Osteoblast (primary cell): ENCODE measurements at places on chromosomes 7 and 10. TPM values are rescaled to one million over a fixed set of nuclear protein-coding genes. Genes with fewer than 3 reads are reported as not detected.

The TAS2R4 gene
- 1.4 and 2.9 TPM in 2 replicates for total RNA-seq

The SPDYE6 gene
- not detected in 2 replicates for total RNA-seq

The OAT gene
- total RNA-seq: 202 and 227 TPM in 2 replicates

The FAM25G gene
- not detected in 2 replicates for total RNA-seq

The PDCD11 gene
- 18.8 and 19.2 TPM in 2 replicates for total RNA-seq

The TMEM26 gene
- 6.5 and 10.3 TPM in 2 replicates for total RNA-seq

DNA sequence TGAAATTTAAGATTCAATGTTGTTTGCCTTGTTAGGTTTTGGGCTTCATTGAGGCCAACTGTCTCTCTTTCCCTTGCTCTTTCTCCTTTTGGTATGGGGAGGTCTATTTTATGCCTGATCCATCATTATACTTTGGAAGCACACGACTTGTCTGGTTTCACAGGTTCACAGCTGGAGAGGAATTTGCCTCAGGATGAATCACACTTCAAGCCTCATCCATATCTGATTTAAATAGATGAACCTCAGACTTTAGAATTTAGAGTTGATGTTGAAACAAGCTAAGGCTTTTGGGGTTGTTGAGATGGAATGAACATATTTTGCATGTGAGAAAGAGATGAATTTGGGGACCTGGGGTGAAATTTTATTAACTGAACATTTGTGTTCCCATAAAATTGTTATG lies 150.5 kb upstream of the IGFBP3 start:
- no peak overlapping the region for H3K4me3 ChIP-seq
- peak overlapping the region; percentile 95 for H3K27ac ChIP-seq
- no peaks in the 10 kb centered on the region for H3K36me3 ChIP-seq
- peaks cover 22% of the 10 kb centered on the region for H3K4me1 ChIP-seq

- peak overlapping the region; percentile 76 for H3K27ac ChIP-seq
- no peaks in the 10 kb centered on the region for H3K27me3 ChIP-seq
- DNase-seq: peak; percentile 99
- H3K36me3 ChIP-seq: peaks cover 15% of the 10 kb centered on the region
- H3K4me1 ChIP-seq: peaks cover 12% of the 10 kb centered on the region
- H3K4me3 ChIP-seq: peak overlapping the region; percentile 37
These were observed 69.9 kb upstream of the GTF2I start for GRCh38 chr7:74587435-74588126.

GRCh38 chr7:42650171-42650570 lies 261.7 kb downstream of the C7orf25 start:
- H3K4me3 ChIP-seq: no peak overlapping the region
- peaks cover 3% of the 10 kb centered on the region for H3K27me3 ChIP-seq
- no peaks in the 10 kb centered on the region for H3K36me3 ChIP-seq
- no peaks in the 10 kb centered on the region for H3K4me1 ChIP-seq
- no peak for DNase-seq
- no peak overlapping the region for H3K27ac ChIP-seq

DNA sequence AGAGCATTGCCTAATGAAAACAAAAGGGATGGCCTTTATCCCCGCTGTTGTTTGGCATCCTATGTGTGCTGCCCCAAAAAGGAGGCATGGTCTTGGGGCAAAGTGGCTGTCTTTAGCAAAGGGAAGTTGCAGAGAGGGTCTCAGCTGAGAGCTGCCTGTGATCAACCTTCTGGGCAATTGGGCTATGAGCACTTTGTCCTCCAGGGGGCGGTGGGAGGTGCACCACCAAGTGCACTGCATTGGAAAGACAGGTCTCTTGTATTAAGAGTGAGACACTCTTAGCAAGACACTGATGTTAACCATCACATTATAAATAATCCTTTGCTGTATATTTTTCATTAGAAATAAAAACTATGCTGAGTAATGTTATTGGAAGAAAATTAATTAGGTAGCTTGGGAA lies 314.8 kb downstream of the POM121L12 start:
- no peak overlapping the region for H3K4me3 ChIP-seq
- no peak overlapping the region for H3K27ac ChIP-seq
- no peaks in the 10 kb centered on the region for H3K27me3 ChIP-seq

DNA sequence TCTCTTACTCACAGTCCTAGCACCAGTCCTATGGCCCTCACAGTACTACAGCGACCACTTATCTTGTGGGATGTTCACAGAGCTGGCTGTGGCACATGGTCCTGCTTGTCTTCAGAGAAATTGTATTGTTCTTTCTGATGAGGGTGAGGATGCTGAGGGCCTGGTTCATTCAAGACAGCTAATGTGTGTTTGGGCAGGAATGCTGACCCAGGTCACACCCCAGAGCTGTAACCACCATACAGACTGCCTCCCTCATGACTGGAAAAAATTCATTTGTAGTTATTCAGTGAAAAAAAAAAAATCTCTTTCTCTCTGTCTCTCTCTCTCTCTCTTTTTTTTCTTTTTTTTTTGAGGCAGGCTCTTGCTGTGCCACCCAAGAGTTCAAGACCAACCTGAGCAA lies 83.5 kb downstream of the KLF6 start:
- H3K27me3 ChIP-seq: peaks cover 4% of the 10 kb centered on the region
- DNase-seq: no peak
- H3K4me1 ChIP-seq: no peaks in the 10 kb centered on the region
- no peaks in the 10 kb centered on the region for H3K36me3 ChIP-seq

- H3K27ac ChIP-seq: no peak overlapping the region
- no peaks in the 10 kb centered on the region for H3K4me1 ChIP-seq
- no peaks in the 10 kb centered on the region for H3K36me3 ChIP-seq
- no peak overlapping the region for H3K4me3 ChIP-seq
- H3K27me3 ChIP-seq: no peaks in the 10 kb centered on the region
These were observed 44.4 kb upstream of the AMPH start for GRCh38 chr7:38675494-38676106.

- peak overlapping the region; percentile 67 for H3K27ac ChIP-seq
- DNase-seq: no peak
- no peaks in the 10 kb centered on the region for H3K36me3 ChIP-seq
These were observed 669.8 kb downstream of the SUGCT start for GRCh38 chr7:40804477-40805215.

DNA sequence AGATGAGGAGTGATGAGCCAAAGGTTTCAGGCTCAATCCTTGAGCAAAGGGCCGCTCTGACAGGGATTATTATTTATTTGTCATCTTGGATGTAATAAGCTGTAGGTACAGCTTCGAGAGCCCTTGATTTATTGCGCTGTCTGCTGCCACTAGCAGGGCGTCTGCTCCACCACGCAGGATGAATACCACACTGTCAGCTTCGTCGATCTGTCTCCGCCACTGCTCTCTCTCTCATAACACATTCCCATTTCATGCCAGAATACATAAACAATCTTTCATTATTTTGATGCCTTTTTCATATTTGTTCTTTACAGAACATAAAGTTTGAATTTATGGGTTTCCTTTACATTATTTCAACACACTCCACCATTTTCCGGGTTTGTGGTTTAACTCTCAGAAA lies 276.6 kb downstream of the LRMDA start:
- H3K4me3 ChIP-seq: no peak overlapping the region
- no peaks in the 10 kb centered on the region for H3K36me3 ChIP-seq
- no peak overlapping the region for H3K27ac ChIP-seq
- H3K4me1 ChIP-seq: no peaks in the 10 kb centered on the region
- H3K27me3 ChIP-seq: peaks cover 1% of the 10 kb centered on the region

- DNase-seq: no peak
- peaks cover 3% of the 10 kb centered on the region for H3K27me3 ChIP-seq
- no peak overlapping the region for H3K27ac ChIP-seq
- no peaks in the 10 kb centered on the region for H3K36me3 ChIP-seq
- H3K4me3 ChIP-seq: no peak overlapping the region
These were observed 8.5 kb upstream of the SLC39A12 start for GRCh38 chr10:17943033-17943745.
